ENCODE measurements at places on chromosomes 6 and 20. TPM values are rescaled to one million over a fixed set of nuclear protein-coding genes. Genes with fewer than 3 reads are reported as not detected.

FAM110A gene
- 19.4 TPM for total RNA-seq

TRIM31 gene
- not detected for total RNA-seq

XKR7 gene
- 0.05 TPM for total RNA-seq

TMC2 gene
- not detected for total RNA-seq

NKX2-2 gene
- total RNA-seq: not detected

STX16 gene
- 126 TPM for total RNA-seq

CUL7 gene
- 12.0 TPM for total RNA-seq

Measured in T-helper 2 cell treated with Interferon-gamma antibody and Interleukin-4, amounts not matched to agents 100 ng/mL and 5 ng/mL, for 36 hours (primary cell).